ENCODE measurements at places on chromosomes 5 and 9.

DNA sequence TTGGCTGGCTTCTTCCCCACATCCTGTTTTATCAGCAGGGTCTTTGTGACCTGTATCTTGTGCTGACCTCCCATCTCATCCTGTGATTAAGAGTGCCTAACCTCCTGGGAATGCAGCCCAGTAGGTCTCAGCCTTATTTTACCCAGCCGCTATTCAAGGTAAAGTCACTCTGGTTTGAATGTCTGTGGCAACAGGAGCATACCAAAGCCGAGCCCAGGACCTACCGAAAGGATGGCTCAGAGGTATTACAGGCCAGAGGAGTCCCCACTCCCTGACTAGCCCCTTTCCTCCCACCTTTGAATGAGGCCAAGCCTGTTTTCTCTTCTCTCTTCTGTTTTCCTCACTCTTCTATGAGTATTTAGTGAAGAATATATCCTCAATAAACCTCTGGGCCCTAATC, 271.3 kb downstream of the OSTF1 start:
- DNase-seq: no peak

DNA sequence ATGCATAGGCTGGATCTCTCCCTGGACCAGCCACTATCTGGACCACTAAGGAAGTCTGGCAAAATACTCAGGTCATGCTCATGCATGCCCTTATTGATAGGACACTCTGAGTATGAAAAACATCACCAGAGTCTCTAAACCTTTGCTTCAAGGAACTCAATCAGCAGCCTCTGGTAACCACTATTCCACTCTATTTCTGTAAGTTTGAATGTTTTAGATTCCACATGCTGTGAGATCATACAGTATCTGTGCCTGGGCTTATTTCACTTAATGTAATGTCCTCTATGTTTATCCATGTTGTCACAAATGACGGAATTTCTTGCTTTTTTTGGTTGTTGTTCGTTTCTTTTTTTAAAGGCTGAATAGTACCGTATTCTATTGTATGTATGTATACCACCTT, 68.3 kb downstream of the TARS1 start:
- DNase-seq: no peak

DNA sequence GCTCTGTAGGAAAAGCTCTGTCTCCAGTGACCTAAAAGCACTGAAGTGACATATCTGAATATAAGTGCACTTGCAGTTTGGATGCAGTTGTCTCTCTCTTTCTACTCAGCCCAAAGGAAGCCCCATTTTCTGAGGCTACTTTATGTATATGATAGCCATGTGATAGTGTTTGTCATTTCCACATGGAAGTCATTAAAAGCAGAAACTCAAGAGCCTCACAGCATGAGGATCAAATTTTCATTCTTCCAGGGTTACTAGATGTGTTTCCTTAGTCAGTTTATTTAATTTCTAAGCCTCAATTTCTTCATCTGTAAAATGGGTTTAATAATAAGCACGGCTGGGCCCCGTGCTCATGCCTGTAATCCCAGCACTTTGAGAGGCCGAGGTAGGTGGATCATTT, 36.7 kb downstream of the RNF44 start:
- DNase-seq: no peak

DNA sequence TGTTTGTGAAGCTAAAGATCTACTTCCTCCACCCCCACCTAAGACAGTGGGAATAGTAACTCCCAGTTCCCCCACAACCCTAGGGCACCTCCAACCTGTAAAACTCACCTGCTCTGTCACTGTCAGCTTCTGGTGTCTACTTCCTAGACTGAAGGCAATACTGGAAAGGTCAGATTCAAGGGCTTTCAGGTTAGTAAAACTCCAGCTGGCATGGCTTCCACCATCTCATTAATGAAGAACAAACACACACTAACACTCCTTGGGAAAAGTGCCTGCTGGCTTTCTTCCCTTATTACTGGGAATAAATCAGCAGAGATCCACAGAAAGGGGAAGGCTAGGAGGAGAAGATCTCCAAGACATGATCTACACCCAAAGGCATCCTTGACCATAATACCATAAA, 109.9 kb downstream of the TMEM174 start:
- peak; percentile 68 for DNase-seq

DNA sequence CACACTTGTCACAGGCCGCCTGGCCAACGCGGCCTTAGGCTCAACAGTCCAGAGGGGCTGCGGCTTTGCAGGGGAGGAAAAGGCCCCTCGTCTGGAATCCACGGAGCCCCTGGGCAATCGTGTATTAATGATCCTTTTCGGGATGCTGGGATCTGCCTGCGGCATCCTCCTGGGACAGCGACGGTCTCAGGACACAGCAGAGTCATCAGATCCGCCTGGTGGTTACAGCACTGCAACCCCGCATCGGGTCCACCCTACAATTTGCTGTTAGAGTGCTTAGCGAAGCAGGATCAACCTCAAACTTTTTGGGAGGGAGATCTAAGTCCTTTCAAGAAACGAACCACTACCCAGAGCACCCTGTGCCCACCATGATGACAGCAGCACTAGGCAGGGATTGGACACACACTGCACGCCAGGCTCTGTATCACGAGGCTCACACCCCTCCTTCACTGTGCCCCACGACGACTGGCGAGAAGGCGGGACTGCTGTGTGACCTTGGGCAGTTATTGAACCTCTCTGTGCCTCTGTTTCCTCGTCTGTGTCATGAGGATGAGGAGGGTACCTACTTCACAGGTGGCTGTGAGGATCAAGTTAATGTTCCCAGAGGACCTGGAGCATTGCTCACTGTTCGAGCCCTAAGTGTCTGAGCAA, 100.4 kb upstream of the COL5A1 start:
- DNase-seq: no peak

- DNase-seq: no peak
Measured at GRCh38 chr9:2403701-2404100, 217.9 kb upstream of the VLDLR start.

GRCh38 chr5:111976705-111977435, 219.9 kb upstream of the NREP start:
- no peak for DNase-seq

DNA sequence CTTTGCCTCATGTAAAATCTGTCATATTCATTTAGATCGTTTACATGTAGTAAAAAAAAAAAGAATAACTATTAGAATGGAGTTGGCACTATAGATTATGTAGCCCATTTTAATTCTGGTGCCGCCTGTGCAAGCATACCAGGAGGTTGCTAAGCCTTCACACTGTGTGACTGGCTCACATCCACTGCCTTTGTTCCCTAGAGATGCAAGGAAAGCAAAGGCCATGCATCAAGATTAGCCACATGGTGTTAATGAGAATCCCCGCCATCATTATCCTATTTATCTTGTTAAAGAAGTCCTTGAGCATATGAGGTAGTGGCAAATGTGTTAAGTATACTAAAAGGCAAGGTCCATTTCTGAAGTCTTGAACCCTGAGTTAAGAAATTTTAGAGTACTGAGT, 279.6 kb downstream of the RFX3 start:
- DNase-seq: no peak

- DNase-seq: no peak
Measured at GRCh38 chr9:121196389-121196788, 5.3 kb downstream of the RAB14 start.

DNA sequence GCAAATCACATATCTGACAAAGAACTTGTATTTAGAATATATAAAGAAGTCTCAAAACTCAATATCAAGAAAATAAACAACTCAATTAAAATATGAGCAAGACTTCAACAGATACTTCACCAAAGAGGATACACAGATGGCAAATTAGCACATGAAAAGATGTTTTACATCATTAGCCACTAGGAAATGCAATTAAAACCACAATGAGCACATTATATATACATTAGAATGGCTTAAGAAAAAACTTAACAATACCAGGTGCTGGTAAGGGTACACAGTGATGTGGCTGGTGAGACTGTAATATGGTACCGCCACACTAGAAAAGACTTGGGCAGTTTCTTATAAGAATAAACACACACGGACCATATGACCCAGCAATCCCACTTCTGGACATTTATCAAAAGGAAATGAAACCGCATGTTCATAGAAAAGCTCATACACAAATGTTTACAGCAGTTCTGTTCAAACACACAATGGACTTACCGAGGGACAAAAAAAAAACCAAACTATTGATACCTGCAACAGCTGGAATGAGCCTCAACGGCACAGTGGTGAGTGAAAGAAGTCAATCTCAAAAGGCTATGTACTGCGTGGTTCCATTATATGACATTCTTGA, 27.6 kb downstream of the SEMA4D start:
- no peak for DNase-seq

DNA sequence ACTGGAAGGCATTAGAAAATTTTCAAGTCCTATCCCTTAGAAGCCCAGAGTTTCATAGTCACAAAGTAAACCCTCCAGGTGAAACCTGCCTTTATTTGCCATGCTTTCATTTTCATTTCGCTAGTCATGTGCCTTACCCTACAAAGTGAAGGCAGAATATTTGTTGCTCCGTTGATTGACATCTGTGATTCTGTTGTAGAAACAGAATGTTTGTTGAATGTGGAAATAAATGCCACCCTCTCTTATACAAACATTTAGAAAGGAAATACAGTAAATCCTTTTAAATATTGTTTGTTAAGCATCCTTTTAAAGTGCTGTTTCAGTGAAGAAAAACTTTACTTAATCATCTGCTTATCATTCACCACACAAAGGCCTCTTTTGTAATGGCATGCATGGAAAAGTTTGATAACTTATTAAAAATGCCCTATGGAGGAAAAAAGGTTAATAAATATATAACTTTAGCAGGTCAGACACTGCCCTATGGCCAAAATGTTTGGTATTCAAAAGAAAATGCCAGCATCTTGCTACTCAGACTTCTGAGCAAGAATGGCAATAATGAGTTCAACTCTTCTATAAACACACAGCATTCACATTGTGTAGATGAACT, 34.3 kb upstream of the CAST start:
- DNase-seq: no peak

- DNase-seq: no peak
Measured at GRCh38 chr5:168123631-168124528, 167.6 kb upstream of the WWC1 start.

- no peak for DNase-seq
Measured at GRCh38 chr9:130426883-130427282, 17.9 kb upstream of the ASS1 start.

GRCh38 chr9:132182314-132183091, 20.6 kb downstream of the NTNG2 start:
- DNase-seq: no peak

DNA sequence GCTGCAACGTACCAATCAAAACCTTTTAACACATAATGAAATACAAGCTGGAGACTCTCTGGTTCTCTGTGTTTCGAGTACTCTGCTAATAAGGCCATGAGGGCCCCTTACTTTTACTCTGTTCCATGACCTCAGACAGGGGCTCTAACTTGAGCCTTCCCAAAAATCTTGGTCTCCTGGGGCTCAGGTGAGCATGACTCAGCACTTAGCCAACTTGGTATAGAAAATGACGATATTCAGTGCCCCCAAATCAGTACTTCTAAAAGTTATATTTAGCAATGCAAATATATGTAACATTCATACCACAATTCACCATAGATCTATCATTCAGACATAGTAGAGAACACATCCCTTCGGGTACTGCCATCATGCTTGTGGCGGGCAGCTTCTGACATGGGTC, 278.9 kb downstream of the EFNA5 start:
- no peak for DNase-seq

DNA sequence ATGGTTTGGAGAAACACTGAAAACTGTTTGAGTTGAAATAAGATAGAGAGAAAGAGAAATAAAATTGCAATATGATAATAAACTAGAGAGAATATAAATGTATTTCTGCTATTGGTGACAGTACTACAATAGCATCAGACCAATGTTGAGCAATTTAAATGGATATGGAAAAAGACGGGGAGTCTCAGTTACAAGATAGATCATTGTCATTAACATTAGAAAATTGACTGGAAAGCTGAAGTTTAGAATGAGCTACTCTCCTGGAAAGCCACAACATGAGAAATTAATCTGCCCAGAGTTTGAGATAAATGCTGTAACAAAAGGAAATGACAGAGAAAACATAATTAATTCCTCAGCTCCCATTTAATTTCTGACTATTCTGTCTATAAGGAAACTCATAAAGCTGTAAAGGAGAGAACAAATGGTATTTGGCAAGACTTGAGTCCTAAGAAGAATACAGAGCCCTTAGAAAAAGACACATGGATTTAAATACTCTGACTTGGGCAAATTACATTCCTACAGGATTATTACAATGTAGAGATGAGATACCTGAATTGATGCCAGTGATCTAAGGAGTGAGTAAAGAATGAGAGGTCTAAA, 624.5 kb upstream of the CHD1 start:
- no peak for DNase-seq

DNA sequence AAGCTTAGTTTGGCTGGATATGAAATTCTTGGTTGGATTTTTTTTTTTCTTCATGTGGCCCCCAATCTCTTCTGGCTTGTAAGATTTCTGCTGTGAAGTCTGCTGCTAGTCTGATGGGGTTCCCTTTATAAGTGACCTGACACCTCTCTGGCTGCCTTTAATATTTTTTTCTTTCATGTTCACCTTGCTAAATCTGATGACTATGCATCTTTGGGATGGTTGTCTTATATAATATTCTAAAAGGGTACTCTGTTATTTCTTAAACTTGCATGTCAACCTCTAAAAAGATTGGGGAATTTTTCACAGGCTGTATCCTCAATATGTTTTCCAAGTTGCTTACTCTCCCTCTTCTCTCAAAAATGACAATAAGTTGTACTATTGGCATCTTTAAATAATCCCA, 500.0 kb downstream of the CAAP1 start:
- DNase-seq: no peak

DNA sequence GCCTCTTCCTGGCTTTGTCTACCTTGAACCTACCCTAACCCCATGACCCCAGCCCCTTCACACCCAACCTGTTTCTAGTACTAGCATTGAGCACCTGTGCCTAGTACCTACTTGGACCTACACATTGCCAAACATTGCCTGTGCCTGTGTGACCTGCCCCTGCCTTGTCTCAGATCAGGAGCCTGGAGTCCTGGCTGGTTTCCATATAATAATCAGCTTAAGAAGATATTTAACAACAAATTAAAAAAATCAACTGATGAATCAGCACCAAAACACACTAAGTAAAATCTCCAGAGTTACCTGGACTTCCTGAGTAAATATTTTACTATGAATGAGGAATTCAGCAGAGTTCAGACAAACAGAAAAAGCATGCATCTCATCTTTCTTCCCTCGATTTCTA, 17.7 kb downstream of the LPAR1 start:
- DNase-seq: no peak

DNA sequence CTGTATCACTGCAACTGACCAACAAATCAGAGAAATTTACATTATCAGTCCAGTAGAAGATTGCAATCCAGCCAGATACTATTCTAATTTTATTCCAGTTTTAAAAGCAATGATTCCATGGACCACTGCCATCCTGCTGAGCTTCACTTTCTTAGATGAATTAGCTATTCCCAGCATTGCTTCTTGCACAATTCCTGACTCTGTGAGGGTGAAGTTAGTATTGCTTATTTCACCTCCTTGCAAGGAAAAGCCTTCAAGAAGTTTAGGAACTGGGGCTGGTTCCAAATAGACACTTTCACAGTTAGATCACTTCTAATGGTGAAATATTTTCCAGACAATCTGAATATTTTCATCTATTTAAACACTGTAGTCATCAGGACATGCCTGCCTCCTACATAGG, 338.6 kb upstream of the TNC start:
- no peak for DNase-seq

GRCh38 chr5:81949462-81949861, 22.4 kb upstream of the ATG10 start:
- no peak for DNase-seq
